ENCODE measurements at places on chromosomes 2 and 18. TPM values are rescaled to one million over a fixed set of nuclear protein-coding genes. Genes with fewer than 3 reads are reported as not detected.
A peak's percentile ranks its signal among the peaks of the same experiment; 100 is the strongest.

DNA sequence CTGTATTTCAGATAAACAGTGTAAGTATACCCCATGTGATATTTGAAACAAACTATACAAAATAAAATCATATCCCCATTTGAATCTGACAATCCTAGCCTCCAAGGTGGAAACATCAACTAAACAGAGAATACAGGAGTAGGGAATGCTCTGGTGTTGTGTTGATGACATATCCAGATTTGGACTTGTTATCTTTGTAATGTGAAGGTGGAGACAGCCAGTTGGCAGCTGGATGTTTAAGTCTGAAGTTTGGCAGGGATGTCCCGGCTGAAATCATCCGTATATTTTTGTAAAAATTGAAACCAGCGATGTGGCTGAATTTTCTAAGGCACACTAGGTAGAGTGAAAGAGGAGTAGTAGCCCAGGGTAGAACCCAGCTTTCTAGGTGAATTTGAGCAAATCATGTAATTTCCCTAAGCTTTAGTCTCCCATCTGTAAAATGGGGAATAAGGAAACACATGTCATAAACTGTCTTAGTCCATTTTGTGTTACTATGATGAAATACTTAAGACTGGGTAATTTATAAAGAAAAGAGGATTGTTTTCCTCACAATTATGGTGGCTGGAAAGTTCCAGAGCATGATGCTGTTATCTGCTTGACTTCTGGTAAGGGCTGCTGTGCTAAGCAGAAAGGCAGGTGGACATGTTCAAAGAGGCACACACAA is 246.6 kb upstream of the APCDD1 start:
- no peaks in the 10 kb centered on the region for H3K27me3 ChIP-seq
- no peak for DNase-seq
- no peak overlapping the region for H3K4me3 ChIP-seq
- H3K36me3 ChIP-seq = no peaks in the 10 kb centered on the region
- H3K4me1 ChIP-seq = no peaks in the 10 kb centered on the region

- H3K27me3 ChIP-seq = no peaks in the 10 kb centered on the region
- DNase-seq = no peak
- H3K27ac ChIP-seq = no peak overlapping the region
- H3K4me1 ChIP-seq = no peaks in the 10 kb centered on the region
- H3K4me3 ChIP-seq = no peak overlapping the region
Measured at GRCh38 chr18:9856092-9856491, 29.7 kb upstream of the TXNDC2 start.

DNA sequence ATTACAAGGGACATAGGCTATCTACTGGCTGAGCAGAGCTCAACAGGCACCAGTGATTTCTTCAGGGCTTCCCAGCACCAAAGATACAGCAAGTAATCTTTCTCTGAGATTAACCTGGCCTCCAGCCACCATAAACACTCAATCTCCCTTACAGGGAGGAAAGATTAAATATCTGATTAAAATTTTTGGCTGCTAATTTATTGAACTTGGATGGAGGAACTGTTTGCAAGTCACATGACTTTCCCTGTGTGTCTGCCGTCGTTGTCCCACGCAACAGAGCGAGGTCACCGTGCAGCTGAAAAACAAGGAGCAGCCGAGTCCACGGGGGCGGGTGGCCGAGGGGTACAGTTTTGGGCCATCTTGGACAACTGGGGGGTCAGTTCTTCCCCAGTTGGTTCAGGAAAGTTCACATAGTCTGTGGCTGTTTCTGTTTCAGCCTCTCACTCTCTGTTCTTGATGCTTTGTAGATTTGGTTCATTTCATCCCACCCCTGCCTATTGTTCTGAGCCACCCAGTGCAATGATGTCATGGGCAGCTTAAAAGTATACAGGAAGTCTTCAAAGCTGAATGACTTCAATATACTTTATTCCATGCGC is 186.8 kb upstream of the CTAGE1 start:
- no peak for DNase-seq
- no peaks in the 10 kb centered on the region for H3K36me3 ChIP-seq
- no peaks in the 10 kb centered on the region for H3K4me1 ChIP-seq
- no peak overlapping the region for H3K4me3 ChIP-seq
- H3K27ac ChIP-seq = no peak overlapping the region

GRCh38 chr18:23266717-23267446 is 131.6 kb downstream of the CABLES1 start:
- H3K4me3 ChIP-seq = no peak overlapping the region
- H3K27me3 ChIP-seq = no peaks in the 10 kb centered on the region
- no peak for DNase-seq
- no peaks in the 10 kb centered on the region for H3K36me3 ChIP-seq

GRCh38 chr18:44729631-44730101 is 49.0 kb downstream of the SETBP1 start:
- peak overlapping the region; percentile 26 for H3K27ac ChIP-seq
- H3K36me3 ChIP-seq = no peaks in the 10 kb centered on the region

Gene TNFAIP6
- not detected for total RNA-seq

DNA sequence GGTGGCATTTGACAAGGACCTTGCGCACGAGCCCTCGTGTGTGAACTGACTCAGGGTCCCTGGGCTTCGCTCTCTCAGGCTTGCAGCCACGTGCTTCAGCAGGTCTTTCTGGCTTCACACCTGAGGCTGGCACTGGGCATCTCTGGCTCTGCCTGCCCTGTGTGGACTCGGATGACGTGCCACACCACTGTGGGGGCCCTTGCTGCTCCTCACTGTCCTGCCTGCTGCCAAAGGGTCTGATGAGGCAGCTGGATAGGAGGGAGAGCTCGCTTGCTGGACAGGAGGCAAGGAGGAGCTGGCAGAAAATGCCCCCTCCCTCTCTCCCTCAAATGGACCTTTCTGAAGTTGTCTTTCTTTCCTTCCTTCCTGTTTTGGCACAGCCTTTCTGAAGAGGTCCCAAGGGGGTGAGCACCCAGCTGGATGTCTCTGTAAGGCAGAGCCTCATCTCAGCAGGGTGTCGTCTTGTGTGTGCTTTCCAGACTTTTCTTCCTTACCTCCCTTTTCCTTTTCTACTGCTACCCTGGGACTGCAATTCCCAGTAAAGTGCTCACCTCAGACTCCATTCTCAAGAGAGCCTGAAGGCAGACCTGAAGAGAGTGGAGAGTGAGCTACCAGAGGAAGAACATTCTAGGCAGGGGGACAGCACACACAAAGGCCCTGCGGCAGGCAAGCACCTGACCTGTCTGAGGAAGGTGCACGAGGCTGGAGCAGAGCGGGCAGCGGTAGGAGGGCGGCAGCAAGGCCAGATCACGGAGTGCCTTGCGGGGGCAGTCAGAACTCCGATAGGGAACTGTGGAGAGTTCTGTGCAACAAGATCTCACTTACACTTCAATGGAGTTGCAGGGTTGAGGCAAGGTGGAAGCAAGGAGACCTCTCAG is 5.3 kb downstream of the PER2 start:
- no peak overlapping the region for H3K4me3 ChIP-seq
- no peak overlapping the region for H3K27ac ChIP-seq
- no peaks in the 10 kb centered on the region for H3K4me1 ChIP-seq
- no peaks in the 10 kb centered on the region for H3K27me3 ChIP-seq
- H3K36me3 ChIP-seq = no peaks in the 10 kb centered on the region

GRCh38 chr2:73386894-73387636 is 1.4 kb downstream of the ALMS1 start:
- no peak for DNase-seq
- no peaks in the 10 kb centered on the region for H3K36me3 ChIP-seq
- peak overlapping the region; percentile 83 for H3K27ac ChIP-seq
- H3K4me1 ChIP-seq = peaks cover 18% of the 10 kb centered on the region

- no peak overlapping the region for H3K4me3 ChIP-seq
- no peak for DNase-seq
- H3K27me3 ChIP-seq = no peaks in the 10 kb centered on the region
- H3K4me1 ChIP-seq = no peaks in the 10 kb centered on the region
Measured at GRCh38 chr18:77487951-77488740, 238.5 kb downstream of the GALR1 start.

- H3K36me3 ChIP-seq = no peaks in the 10 kb centered on the region
- DNase-seq = no peak
- no peak overlapping the region for H3K27ac ChIP-seq
- no peak overlapping the region for H3K4me3 ChIP-seq
Measured at GRCh38 chr2:71787108-71787415, 333.7 kb downstream of the DYSF start.

Gene ST8SIA5
- total RNA-seq = not detected

All from T-cell (primary cell).